ENCODE measurements at places on chromosomes 2 and 18.

DNA sequence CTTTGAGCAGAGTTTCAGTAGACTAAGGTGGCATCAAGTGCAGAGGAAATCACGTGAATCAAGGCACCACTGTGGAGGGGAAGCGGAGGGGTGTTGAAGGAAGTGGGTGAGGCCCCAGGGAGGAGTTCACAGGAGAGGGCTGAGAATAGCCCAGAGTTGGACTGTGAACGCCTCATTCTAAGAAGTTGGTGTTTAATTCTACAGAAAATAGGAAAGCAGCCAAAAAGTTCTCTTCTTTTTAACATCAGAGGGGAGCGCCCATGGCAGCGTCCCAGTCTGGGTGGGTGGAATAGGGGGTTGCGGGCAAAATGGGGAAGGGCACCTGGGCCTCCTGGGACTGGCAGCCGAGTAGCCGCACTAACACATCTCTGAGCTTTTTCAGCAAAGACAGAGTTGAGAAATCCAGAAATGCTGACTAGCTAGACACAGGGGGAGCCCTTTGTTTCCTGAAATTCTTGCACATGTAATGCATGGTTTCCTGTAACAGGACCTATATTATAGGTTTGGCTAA is 97.0 kb downstream of the NEB start:
- peak; percentile 73 for DNase-seq

- no peak for DNase-seq
Observed at GRCh38 chr2:95309599-95309998, 12.5 kb downstream of the KCNIP3 start.

DNA sequence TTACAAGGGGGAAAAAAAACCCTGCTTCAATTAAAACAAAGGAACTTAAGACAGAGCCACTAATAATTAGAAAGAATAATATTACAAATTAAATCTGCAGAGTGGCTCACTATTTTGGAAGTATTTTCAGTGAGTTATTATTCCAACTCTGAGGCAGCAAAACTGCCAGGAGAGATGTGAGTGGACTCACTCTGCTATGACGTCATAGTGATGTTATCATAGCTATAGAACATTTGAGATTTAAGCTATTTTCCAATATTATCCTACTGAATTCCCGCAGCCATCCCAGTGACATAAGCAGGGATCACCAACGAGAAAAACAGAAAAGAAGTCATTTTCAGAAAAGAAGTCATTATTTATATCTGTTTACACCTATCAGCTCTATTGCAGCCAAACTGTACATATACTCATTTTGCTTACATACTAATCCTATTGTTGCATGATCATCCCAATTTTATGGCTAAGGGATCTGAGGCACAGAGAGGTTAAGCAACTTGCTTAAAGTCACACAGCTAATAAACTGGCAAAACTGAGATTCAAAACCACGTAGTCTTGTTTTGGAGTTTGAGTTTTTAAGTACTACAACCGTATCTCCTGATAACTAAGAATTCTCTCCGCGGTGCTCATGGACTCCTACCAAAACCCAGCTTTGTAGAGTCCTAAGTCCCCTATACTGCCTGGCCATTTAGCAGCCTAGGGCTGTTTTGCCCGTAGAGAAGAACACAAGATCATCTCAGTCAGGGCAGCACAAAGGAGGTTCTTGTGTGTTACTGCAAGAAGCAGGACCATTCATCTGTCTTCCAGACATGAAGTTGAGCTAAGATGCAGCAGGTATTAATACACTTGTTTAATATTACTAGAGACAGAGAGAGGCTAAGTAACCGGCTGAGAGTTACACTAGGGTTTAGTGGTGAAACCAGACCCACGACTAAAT is 299.8 kb downstream of the TCF4 start:
- DNase-seq, result no peak

DNA sequence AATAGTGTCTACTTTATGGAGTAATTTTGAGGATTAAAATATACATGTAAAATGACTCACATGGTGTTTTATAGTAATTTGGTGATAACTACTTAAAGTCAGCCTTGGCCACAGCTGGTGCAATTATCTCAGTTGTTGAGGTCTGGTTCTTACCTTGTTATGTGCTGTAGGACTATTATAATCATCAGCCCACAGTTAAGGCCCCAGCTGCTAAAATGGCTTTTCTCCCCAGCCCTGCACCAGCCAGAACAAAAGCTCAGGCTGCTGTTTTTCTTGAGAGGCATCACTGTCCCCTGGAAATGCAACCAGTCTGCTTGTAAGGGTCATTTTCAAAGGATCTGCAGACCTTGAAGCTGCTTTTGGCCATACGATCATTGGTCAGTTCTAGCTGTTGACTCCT is 283.3 kb upstream of the THUMPD2 start:
- DNase-seq, result no peak

DNA sequence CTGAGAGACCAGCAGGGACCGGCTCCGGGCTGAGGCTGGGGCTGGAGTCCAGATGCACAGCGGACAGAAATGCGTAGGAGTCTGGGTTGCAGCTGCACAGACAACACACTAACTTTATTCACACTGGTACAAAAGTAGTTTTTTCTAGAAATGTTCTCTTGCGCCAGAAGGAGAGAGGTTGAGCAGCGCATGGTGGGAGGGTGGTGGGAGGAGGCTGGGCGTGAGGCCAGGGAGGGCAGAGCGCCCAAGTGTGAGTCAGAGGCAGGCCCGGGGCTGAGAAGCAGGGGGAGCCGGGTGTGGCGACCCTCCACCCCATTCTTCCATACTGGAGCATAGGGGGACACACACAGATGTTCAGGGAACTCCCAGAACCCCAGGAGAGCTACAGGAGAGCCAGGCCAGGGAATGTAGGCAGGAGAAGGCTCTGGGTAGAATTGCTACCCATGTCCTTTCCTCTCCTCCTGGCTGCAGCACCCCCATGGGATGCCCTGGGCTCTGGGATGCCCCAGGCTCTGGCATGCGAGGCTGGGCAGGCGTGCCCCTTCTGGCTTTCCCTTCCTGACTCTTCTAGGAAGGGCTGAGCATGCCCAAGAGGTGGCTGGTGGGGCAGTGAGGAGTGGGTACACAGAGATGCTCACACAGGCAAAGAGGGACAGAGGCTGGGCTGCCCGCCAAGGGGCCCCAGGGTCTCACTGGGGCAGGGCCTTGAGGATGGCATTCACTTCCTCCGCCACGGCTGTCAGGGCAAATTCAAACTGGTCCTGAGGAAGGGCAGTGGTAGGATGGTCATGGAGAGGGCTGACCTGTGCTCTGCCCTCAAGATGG is 10.6 kb downstream of the DNAJB2 start:
- DNase-seq, result no peak

GRCh38 chr2:52810460-52810859 is 957.1 kb upstream of the CHAC2 start:
- DNase-seq, result no peak
